ENCODE measurements at places on chromosomes 12 and 14. TPM values are rescaled to one million over a fixed set of nuclear protein-coding genes. Genes with fewer than 3 reads are reported as not detected.

LHX5 gene
- not detected for total RNA-seq

INHBC gene
- total RNA-seq: not detected

GRCh38 chr14:65320661-65321308 is 91.7 kb upstream of the FUT8 start:
- 0 out of 2 replicates have a peak overlapping the region, but pooled peaks have one; percentile 3 for H3K27ac ChIP-seq
- H3K36me3 ChIP-seq: no peaks in the 10 kb centered on the region
- H3K27me3 ChIP-seq: no peaks in the 10 kb centered on the region
- H3K4me3 ChIP-seq: no peak overlapping the region
- DNase-seq: peak; percentile 64

KRT2 gene
- total RNA-seq: not detected

DNA sequence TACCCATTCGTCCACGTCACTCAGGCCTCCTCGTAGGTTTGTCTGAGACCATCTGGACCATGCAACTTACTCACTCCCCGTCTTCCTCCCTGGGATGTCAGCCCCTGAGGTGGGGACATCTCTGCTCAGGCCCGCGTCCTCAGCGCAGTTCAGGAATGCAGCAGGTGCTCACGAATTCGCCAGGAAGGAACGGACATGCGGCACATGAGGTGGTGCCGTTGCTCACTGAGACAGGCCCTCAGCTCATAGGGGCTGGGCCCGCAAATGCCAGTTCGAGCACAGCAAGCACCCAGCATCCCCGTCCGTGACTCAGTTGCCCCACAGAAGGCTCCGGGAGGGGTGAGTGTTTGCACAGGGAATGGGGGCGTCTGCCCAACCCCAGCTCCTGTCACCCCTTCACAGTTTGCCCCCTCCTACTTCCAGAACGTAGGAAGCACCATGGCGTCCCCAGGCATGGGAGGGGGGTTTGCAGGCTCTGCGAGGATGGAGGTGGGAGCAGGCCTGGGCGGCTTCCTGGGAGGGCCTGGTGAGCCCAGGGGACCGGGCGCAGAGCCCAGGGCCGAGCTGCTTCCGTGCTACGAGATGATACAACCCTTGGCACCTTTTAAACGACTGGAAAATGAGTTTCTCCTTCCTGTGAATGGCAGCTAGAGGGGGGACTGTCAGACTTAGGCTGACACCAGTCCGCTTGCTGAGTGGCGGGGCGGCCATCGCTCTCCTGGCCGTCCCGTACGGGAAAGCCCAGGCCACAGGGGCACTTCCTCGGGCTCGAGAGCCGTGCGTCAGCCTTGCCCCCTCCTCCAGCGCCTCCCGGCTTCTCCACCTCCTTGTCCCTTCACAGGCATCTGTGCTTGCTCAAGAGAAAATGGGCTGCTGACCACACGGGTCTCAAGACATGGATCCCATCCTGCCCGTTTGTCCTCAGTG is 6.9 kb downstream of the GALNT9 start:
- H3K27me3 ChIP-seq: no peaks in the 10 kb centered on the region
- H3K27ac ChIP-seq: no peak overlapping the region
- H3K4me3 ChIP-seq: no peak overlapping the region
- no peaks in the 10 kb centered on the region for H3K4me1 ChIP-seq
- no peak for DNase-seq

ACVRL1 gene
- total RNA-seq: not detected

DNA sequence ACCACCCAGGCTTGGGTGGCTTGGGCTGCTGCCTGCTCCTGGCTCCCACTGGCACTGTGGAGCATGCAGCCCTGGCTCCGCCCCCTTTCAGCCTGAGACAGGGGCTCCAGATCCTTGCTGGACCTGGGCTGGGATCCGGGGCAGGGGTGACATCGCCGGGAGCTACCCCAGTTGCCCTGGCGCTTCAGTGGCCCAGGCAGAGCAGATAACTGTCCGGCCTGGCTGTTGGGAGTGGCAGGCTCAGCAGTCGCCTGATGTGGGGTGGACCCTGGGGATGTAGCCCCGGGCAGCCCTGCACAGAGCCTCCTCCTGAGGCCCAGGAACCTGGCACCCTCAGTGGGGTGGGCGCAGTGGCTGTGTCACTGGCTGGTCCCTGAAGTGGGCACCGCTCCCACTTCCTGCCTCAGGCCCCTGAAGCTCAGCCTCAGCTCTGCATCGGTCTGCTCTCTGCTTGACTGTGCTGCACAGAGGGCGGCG is 57.9 kb downstream of the FUT8 start:
- no peaks in the 10 kb centered on the region for H3K36me3 ChIP-seq
- H3K27me3 ChIP-seq: no peaks in the 10 kb centered on the region
- no peak for DNase-seq
- no peak overlapping the region for H3K27ac ChIP-seq
- H3K4me1 ChIP-seq: peaks cover 9% of the 10 kb centered on the region

GRCh38 chr12:112191840-112192321 is 66.5 kb downstream of the TRAFD1 start:
- no peaks in the 10 kb centered on the region for H3K27me3 ChIP-seq
- H3K4me1 ChIP-seq: no peaks in the 10 kb centered on the region
- no peak overlapping the region for H3K4me3 ChIP-seq
- H3K36me3 ChIP-seq: peaks cover 7% of the 10 kb centered on the region

NGB gene
- not detected for total RNA-seq

DNA sequence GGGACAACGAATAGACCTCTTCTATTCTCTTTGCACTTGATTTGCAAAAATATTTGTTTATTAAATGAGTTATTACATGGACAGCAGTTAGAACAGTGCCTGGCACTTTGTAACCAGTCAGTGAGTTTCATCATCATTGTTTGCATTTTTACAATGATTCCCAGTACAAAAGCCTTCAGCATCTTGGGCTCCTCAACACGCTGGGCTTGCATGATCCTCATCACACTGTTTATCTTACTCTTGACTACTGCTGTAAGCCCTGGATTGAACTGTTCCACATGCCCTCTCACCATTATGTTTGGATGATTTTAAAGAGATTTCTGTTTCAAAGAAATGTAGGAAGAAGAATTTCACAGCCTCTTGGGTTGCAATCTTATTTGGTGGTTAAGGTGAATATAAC is 204.3 kb downstream of the PELI2 start:
- H3K4me1 ChIP-seq: no peaks in the 10 kb centered on the region
- H3K4me3 ChIP-seq: no peak overlapping the region
- H3K27ac ChIP-seq: no peak overlapping the region

- H3K4me3 ChIP-seq: no peak overlapping the region
- no peaks in the 10 kb centered on the region for H3K36me3 ChIP-seq
- H3K27me3 ChIP-seq: no peaks in the 10 kb centered on the region
- H3K27ac ChIP-seq: no peak overlapping the region
- no peaks in the 10 kb centered on the region for H3K4me1 ChIP-seq
Observed at GRCh38 chr12:88998421-88998820, 353.9 kb downstream of the DUSP6 start.

- no peaks in the 10 kb centered on the region for H3K36me3 ChIP-seq
- H3K27ac ChIP-seq: peak overlapping the region; percentile 96
- no peaks in the 10 kb centered on the region for H3K27me3 ChIP-seq
- peak; percentile 74 for DNase-seq
Observed at GRCh38 chr12:32273063-32273522, 126.3 kb upstream of the FGD4 start.

GRCh38 chr14:60332869-60333268 is 83.8 kb downstream of the PPM1A start:
- H3K36me3 ChIP-seq: no peaks in the 10 kb centered on the region
- H3K27me3 ChIP-seq: no peaks in the 10 kb centered on the region
- H3K4me1 ChIP-seq: peaks cover 55% of the 10 kb centered on the region
- no peak overlapping the region for H3K4me3 ChIP-seq

- H3K27me3 ChIP-seq: no peaks in the 10 kb centered on the region
- H3K4me1 ChIP-seq: no peaks in the 10 kb centered on the region
- DNase-seq: no peak
- no peaks in the 10 kb centered on the region for H3K36me3 ChIP-seq
- no peak overlapping the region for H3K4me3 ChIP-seq
Observed at GRCh38 chr12:28027947-28028724, 55.6 kb upstream of the PTHLH start.

DNA sequence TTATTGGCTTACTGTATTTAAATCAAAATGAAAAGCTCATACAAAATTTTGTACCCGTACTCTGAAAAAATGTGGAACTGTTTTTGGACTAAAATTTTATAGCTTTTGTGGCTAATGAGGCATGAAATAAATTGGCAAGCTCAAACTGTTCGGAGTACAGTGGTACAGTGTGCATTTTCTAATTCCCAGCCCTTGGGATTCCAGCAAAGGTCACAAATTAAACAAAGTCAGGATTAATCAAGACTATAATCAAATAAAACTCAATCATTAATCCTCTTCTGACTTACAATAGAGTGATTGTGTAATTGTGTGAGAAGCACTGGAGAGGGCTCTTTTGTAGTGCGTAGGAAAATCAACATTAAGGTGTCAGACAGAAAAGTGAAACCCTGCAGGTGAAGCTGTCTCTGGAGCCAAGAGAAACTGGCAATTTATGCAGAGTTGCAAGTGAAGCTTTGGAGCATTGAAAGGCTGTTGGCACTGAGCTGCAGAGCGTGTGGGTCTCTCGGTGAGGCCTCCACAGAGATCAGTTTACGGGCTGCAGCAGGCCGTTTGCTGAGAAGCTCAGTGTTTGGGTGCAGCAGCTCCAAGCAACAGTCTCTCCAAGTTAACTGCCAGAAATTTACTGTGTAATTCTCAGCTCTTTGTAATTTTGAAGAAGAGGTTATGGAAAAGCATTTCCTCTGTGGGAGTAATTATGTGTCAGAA is 275.9 kb downstream of the FBXL14 start:
- peak overlapping the region; percentile 85 for H3K27ac ChIP-seq
- H3K27me3 ChIP-seq: no peaks in the 10 kb centered on the region
- peak; percentile 63 for DNase-seq
- no peaks in the 10 kb centered on the region for H3K36me3 ChIP-seq
- no peak overlapping the region for H3K4me3 ChIP-seq

ARG2 gene
- 17.7 TPM for total RNA-seq

- H3K27ac ChIP-seq: no peak overlapping the region
- H3K4me3 ChIP-seq: no peak overlapping the region
- no peaks in the 10 kb centered on the region for H3K27me3 ChIP-seq
Observed at GRCh38 chr12:98358144-98358543, 157.2 kb upstream of the TMPO start.

PRB4 gene
- total RNA-seq: not detected

RTL1 gene
- 0.11 TPM for total RNA-seq

KCNC2 gene
- not detected for total RNA-seq

ARHGDIB gene
- total RNA-seq: 503 TPM

- H3K36me3 ChIP-seq: no peaks in the 10 kb centered on the region
- no peaks in the 10 kb centered on the region for H3K27me3 ChIP-seq
- no peak overlapping the region for H3K27ac ChIP-seq
- no peak overlapping the region for H3K4me3 ChIP-seq
- no peak for DNase-seq
Observed at GRCh38 chr14:52352061-52352491, 38.0 kb downstream of the PTGER2 start.

SCN8A gene
- total RNA-seq: 0.22 TPM

DNA sequence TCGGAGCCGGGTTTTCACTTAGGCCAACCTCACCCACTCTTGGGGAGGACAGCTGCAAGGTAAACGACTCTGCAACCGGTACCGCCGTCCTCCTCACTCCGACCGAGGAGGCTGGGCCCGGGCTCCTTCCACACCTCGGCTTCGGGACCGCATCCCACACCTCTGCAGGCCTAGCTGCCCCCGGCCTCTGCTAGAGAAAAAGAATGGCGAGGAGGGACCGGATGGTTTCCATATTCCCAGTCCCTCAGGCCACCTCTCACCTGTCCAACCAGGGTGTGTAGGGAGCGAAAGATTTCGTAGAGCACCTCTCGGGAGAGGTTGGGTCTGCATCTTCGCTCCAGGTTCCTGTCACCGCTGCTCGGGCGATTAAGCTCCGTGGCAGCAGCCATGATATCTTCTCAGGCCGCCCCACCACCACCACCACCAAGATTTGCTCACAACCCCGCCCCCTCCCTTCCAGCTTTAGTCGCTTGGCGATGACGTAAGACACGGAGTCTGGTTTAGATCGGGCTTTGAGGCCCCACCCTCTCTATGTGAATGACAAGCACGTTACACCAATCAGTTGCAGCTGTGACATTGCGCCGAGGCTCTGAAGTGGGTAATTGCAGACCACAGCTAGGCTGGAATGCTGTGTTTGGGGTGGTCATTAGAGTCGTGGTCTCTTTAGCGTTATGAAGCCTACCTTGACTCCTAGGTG is at the start of gene MBIP:
MBIP (minus strand) TSS at position 438 of the 697 bp plus-strand sequence; CDS start at position 389, 49 bp downstream.
- H3K27me3 ChIP-seq: no peaks in the 10 kb centered on the region
- H3K36me3 ChIP-seq: peaks cover 8% of the 10 kb centered on the region
- H3K4me3 ChIP-seq: peak within 1 kb of the TSS; percentile 89
- peaks cover 45% of the 10 kb centered on the region for H3K4me1 ChIP-seq
- peak; percentile 100 for DNase-seq

CCDC196 gene
- not detected for total RNA-seq

GRCh38 chr12:26396402-26396801 is 201.0 kb downstream of the SSPN start:
- H3K27me3 ChIP-seq: no peaks in the 10 kb centered on the region
- H3K4me3 ChIP-seq: no peak overlapping the region
- no peak overlapping the region for H3K27ac ChIP-seq
- DNase-seq: no peak

- H3K27ac ChIP-seq: peak overlapping the region; percentile 70
- peak; percentile 62 for DNase-seq
- H3K4me1 ChIP-seq: peaks cover 29% of the 10 kb centered on the region
- H3K4me3 ChIP-seq: peak overlapping the region; percentile 93
Observed at GRCh38 chr14:105420101-105420973, 710 bp downstream of the MTA1 start.

DNA sequence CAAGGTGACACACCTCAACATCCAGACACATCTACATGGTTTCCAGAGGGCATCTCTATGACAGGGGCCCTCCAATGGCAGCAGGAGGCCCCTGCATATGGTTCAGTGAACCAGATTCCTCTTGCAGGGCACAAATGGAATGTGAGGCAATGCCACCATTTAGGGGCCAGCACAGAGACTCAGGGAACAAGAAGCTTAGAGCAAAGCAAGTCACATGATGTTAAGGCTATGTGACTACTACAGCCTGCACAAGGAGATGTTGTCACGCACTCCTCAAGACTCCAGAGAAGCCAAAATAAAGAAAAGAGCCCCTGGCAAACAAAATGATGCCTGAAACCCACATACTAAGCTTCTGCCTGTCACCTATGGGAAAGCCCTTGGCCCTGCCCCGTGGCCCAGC is 95.2 kb downstream of the RBM19 start:
- no peak overlapping the region for H3K27ac ChIP-seq
- H3K36me3 ChIP-seq: no peaks in the 10 kb centered on the region
- H3K4me3 ChIP-seq: no peak overlapping the region
- no peak for DNase-seq
